ENCODE measurements at places on chromosomes 1 and 21.
A peak's percentile ranks its signal among the peaks of the same experiment; 100 is the strongest.

DNA sequence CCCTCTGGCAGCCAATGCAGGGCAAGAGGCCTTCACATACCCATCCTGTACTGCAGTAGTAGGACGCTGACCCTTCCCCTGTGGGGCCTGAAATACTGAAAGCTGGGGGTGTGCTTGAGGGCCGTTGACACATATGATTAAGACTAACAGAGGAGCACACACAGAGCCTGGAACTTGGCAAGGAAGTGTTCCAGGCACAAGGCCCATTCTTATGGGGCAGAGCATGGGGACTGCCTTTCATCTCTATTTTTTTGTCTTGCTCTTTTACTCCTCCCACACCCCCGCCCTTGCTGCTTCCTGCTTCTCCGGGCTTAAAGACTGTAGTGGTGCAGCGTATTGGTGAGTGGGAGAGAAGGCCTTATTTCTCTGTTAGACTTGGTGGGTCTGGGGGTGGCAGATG, 137.4 kb downstream of the BACH1 start:
- DNase-seq = no peak

DNA sequence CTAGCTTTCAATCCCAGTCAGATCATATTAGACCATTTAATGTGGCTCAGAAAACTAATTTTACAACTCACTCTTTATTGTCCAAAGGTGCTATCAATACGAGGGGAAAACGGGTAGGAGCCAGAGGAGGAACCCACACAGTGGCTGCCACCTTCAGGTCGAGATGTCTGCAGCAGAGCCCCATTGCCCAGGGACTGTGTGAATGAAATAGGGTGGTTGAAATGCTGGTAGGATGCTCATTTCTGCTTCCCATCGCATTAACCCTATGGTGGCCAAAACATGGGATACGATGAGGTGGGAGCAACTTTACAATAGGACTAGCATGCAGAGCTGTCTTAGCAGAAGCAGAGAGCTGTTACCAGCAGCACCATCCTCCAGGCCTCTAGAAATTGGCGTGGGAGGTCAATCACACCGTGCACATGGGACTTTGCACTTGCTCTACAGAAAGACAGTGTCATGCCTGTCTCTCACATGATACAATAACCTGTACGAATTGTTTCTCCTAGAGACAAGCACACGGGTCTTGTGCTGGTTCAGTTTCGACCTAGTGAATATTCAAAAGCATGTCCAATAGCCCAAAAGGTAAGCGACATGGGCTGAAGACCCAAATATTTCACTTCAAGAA, 69.5 kb upstream of the DESI2 start:
- DNase-seq = no peak

DNA sequence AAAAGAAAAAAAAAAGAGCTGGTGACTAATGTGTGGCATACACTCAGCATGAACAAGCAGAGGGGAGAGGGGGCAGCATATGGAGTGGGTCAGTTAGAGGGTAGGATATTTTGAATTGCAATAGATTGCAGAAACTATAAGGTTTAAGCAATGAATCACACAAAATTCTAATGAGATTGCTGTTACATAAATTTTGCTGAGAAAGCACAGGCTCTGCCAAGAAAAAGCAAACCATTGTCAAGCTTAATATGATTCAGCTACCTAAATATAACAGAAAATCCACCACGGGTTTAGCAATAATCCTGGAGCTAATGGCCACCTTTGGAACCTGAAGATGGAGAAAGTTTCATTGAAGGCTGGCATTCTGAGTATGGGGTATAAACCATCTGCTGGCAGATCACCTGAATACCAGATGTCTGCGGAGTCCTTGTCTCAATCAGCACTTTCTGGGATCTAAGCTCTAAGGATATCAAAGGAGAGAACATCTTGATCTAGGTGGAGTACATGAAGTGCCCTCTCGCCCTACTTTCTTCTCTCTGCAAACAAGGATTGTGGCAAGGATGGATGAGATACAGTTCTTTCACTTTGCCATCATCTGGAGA, 30.3 kb upstream of the ANGPTL7 start:
- no peak for DNase-seq

DNA sequence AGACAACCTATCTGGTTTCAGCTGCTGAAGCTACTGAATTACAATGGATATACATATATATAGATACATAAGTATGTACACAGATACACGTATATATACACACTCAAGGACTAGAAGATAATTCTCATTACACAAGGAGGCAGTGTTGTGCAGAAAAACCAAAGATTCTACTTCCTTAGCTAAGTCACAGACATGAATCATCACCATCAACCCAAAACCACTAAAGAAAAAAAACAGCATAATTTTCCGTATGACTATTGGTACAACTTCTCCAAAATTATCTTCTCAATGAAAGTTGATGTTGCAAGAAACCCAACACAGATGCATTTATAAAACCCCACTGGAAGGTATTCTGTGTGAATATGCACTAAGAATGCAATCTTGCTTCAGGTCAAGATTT, 36.8 kb upstream of the RPF1 start:
- DNase-seq = peak; percentile 69

DNA sequence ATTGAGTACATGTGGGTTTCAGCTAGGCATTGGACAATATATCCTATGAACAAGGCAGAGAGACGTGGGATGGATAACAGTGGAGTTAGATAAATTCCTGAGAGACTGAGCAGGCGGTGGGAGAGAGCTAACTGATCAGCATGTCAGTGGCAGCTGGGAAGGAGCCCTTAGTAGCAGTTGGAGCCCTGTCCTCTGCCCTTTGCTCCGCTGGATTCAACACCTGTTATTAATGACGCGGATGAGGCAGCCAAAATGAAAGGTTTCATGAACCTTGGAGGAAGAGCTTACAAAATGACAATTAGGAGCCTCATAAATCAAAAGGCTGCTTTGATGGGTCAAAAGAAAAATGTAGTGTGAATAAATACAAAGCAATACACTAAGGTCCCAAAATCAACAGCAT, 16.1 kb downstream of the UBIAD1 start:
- DNase-seq = no peak

GRCh38 chr1:53060579-53060978, 1.4 kb upstream of the PODN start:
- DNase-seq = no peak

DNA sequence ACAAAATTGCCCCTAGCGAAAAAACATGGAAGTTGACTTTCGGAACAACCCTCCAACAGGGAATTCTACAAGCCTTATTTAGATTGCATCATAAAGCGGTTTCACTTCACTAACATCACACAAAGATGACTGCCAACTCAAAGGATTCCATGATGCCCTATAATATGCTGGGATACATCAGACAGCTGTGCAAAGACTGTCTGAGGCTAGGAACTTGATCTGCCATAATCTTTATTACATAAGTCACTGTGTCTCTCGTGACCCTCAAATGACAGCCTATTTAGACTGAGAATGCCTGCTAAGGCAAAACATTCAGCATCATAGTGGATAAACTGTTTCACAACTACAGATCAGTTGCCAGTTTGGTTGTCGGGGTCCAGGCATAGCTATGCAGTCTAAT, 23.8 kb downstream of the FH start:
- DNase-seq = no peak

GRCh38 chr1:82160903-82161302, 360.2 kb downstream of the ADGRL2 start:
- no peak for DNase-seq

GRCh38 chr1:185526344-185527307, 207.6 kb upstream of the HMCN1 start:
- DNase-seq = no peak

- DNase-seq = no peak
Measured at GRCh38 chr1:156899956-156900718, 6.6 kb downstream of the PEAR1 start.
